ENCODE measurements at places on chromosomes 7 and 10.

GRCh38 chr10:83367036-83367435, 772.3 kb upstream of the GHITM start:
- DNase-seq: no peak

DNA sequence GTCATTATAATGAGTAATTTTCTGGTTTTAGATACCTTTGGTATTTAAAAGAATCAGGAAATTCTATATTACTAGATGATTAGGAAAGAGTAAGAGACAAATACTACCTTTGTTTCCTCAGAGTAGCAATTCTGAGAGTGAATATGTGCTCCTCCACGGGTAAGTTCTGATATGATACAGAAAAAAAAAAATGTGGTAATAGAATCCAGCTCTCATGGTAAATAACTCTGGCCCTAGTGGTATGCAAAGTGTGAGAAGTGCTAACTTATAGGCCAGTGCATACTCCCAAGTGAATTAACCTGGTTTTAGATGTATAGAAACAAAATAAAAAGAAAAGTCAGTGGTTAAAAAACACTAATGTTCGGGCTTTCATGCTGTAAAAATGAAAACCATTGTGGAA, 512.6 kb upstream of the SEMA3D start:
- no peak for DNase-seq

GRCh38 chr10:79386637-79387465, 39.6 kb downstream of the PPIF start:
- no peak for DNase-seq

GRCh38 chr10:58641708-58642107, 129.0 kb downstream of the BICC1 start:
- DNase-seq: no peak

DNA sequence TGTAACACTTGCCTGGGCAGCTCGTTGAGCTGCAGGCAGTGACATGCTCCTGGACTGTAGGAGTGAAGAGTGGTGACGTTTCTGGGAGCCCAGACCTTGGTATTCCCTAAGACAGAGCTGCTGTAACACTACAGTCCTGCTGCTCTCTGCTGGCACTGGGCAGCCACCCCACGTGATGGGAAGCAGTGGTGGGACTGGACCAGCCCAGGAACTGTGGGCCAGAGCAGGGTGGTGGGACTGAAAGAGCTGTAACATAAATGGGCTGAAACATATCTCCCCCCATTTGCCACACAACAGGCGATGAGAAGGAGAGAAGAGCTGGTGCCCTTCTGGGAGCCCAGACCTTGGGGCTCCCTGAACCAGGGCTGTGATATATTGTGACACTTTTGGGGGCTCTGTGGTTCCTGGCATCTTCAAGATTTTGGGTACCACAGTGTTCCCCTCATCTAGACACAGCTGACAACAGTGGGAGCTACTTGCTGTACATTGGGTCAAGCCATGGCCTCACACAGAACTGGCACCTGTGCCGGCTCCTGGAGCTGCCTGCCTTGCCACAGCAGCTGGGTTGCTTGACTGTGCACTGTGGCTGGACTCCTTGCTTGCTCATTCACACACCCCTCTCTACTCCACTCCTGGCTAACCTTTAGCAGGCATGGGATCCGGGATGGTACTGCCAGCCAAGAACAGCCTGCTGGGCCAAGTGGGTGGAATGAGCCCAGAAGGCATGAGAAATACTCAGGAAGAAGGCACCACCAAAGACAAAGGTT, 161.3 kb upstream of the PCDH15 start:
- no peak for DNase-seq

Data from inflammatory macrophage treated with lipopolysaccharide for 1 hour (primary cell).